Left lung (tissue), 14 donors: ENCODE measurements at places on chromosomes 11 and 22. TPM values are rescaled to one million over a fixed set of nuclear protein-coding genes. Genes with fewer than 3 reads are reported as not detected.
A peak's percentile ranks its signal among the peaks of the same experiment; 100 is the strongest.

- DNase-seq = no peak
Observed at GRCh38 chr22:38204784-38205183, 3.0 kb downstream of the MAFF start.

DNA sequence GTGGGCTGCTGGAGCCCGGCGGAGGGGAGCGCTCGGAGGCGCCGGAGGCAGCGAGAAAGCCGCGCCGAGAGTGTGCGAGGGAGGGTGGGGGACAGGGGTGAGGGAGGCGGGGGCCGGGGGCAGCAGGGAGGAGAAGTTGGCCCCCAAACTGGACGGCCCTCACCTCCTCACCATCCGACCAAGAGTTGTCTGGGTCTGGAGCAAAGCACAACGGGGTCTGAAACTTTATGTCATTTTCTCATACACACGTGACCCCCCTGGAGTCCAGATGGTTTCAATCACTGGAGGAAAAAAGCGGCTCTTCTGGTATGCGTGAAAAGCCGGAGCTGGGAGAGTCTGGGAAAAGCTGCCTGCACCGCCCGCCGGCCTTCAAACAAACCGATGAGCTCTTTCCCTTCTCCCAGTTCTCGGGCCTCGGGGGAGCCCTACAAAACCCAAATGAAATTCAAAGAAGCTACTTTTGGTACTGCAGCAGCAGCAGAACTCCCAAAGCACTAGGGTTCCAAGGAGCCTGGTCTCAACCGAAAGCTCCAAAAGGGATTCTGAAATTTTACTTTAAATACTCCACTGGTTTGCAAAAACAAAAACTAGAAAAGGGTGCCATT, 39.7 kb upstream of the AKIP1 start:
- peak; percentile 66 for DNase-seq

DNA sequence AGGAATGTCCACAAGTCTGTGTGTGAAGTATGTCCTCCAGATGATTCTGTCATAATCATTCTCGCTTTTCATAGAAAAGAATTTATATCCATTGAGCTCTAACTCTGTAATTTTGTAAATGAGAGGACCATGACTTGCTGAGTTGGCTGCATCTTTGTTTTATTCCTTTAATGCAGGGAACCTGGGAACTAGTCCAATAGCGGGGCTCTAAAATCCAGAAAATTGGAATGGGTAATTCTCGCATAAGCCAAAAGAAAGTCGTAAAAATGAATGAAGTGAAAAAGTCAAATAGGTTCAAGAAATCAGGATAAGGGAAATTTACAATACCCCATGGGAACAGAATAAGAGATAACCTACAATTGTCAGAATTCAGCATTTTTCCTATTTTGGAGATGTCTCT, 232.5 kb downstream of the RAB38 start:
- DNase-seq = peak; percentile 28

DNA sequence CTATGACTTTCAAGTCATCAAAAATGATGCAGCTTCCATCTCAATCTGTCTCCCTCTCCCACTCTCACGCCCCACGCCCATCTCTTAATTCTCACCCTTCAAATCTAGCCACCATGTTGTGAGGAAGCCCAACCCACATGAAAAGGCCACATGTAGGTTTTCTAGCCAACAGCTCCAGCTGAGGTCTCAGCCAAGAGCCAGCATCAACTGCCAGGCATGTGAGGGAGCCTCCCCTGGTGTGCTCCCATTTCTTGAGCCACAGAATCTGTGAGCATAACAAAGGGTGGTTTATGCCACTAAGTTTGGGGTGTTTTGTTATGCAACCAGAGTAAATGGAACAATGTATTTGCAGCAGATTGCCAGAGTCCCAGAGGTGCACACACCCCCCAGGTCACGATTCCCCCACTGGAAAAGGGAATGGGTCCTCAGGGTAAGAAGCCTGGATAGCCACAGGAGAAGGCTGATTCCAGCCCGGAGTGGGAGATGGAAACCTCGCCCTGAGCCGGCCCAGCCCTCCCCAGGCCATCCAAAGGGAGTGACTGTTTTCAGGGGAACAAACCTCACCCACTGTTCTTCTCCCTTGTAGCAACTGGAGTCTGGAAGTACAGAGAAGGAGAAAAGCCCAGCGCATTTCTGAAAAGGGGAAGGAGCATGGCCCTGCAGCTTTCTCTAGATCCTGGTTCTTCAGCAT, 20.0 kb upstream of the LINC01488 start:
- DNase-seq = no peak

GRCh38 chr11:6397156-6397555, 6.9 kb downstream of the SMPD1 start:
- DNase-seq = no peak

DNA sequence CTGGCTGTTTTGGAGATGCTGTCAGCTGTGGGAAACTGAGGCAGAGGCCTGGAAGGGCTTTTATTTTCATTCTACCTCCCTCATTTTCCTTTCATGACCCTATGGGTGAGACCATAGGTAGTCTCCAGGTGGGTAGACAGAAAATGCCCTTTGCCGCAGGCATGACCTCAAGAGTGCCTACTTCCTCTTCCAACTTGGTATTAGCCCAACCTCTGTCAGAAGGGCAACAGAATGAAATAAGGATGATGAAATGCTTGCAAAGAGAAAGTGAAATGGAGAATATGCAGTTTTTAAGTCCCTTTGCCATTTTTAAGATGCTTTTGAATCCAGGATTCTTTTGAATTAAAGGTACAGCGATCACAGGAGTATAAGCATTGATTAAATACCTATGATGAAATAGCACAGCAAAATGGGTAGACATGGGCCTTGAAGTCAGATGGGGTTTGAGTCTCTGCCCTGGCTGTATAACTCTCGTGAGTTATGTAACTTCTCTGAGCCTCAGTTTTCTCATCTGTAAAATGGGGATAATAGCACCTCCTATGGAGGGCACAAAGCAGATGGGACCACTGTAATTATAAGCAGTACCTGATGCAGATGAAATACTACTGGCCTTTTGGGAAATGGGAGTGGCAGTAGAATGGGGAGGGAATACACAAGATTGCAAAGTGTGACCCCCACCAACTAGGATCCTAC, 3.7 kb downstream of the ASPHD2 start:
- DNase-seq = no peak

DNA sequence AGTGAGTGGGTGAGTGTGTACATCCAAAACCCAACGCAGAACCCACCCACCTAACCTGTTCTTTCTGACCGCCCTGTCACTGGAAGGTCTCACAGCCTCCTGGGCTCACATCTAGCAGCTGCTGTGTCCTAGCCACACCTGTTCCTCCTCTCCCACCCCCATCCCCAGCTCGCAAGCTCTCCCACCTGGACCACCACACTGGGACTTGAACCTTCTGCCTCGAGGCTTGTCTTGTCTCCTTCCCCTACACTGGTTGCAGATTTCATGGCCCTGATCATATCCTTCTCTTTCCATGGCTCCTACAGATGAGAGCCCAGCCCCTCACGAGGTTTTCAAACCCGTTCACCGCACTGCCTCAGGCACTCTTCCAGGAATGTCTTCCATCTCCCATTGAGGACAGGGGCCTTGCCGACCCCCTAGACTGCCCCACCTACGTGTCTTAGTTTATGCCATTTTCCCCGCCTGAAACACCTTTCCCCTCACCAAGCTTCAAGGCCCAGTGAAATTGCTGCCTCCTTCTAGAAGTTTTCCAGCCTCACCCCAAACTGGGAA, 6.7 kb downstream of the IFITM10 start:
- no peak for DNase-seq

GRCh38 chr11:396948-397548, 3.0 kb downstream of the PKP3 start:
- DNase-seq = peak; percentile 61

DNA sequence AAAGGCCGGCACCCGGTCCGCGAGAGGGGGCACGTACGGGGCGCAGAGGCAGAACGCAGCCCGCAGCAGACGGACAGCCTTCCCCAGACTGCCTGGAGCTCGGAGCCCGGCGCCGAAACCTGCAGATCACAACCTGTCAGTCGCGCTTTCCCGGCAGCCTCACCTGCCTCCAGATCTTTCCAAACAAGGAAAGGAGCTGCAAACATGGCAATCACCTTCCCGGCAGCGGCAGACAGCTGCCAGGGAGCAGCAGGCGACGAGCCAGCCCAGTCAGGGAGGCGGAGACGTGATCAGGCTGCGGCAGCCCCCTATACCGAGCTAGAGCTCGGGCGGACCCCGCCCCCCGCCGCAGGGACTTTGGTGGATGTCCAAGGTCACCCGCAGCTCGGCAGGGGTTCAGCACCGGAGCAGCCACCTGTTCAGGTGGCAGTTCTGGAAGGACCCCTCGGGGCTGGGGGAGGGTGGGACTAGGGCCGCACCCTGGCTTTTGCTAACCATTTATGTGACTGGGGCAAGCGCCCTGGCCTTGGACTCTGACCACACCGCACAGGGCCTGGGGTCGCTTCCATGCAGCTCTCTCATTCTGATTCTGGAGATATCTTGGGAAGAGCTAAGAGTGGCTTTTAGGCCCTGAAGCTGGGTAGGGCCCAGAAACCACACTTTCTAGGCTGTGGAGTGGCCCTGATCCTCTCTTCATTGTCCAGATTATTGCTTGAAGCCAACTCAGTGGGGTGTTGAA, 143.8 kb downstream of the NECTIN1 start:
- no peak for DNase-seq

- no peak for DNase-seq
Observed at GRCh38 chr11:62353841-62354240, 16.6 kb downstream of the ASRGL1 start.

GRCh38 chr11:67113231-67113721, 5.8 kb upstream of the KDM2A start:
- DNase-seq = no peak

- DNase-seq = no peak
Observed at GRCh38 chr22:43511276-43511910, 99.6 kb downstream of the MPPED1 start.

GRCh38 chr11:125157953-125158680, 6.4 kb upstream of the PKNOX2 start:
- DNase-seq = no peak

GRCh38 chr11:19088791-19089190, 28.2 kb upstream of the ZDHHC13 start:
- DNase-seq = no peak

GRCh38 chr11:26753723-26754504, 32.1 kb upstream of the SLC5A12 start:
- DNase-seq = no peak

- DNase-seq = peak; percentile 91
Observed at GRCh38 chr22:49962012-49962750, 1.6 kb downstream of the PIM3 start.

- DNase-seq = no peak
Observed at GRCh38 chr22:38823076-38823475, 20.8 kb downstream of the NPTXR start.

DNA sequence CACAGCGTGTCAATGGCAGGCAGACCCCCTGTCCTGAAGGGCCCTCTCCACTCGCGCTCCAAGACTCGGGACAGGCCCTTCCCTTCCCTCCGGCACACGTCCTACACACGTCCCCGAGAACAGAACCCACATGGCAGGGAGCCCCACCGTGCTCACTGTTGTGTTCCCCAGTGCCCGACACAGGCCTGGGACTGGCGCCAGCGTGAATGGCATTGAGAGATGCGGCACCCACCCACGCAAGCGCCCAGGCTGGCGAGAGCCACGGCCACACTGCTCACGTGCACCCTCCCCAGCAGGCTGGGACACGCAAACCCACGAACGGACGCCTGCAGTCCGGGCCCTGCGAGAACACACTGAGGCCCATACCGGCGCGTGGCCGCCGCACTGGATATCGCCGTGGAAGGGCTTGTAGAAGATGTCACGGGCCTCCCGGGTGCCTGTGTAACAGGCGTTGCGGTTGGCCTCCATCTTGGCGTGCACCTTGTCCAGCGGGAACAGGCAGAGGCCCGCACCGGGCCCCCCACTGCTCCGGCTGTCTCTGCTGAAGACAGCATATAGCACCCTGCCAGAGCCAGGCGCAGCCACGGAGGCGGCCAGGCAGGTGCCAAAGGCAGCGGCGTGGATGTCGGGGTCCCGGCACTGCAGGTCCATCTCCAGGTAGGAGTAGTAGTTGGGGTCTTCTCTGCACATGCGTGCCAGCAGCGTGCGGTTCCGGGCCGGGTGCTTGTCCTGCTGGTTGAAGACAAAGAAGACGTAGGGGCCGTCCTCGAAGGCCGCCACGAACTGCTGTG, 18.1 kb downstream of the PLXNB2 start:
- no peak for DNase-seq

DNA sequence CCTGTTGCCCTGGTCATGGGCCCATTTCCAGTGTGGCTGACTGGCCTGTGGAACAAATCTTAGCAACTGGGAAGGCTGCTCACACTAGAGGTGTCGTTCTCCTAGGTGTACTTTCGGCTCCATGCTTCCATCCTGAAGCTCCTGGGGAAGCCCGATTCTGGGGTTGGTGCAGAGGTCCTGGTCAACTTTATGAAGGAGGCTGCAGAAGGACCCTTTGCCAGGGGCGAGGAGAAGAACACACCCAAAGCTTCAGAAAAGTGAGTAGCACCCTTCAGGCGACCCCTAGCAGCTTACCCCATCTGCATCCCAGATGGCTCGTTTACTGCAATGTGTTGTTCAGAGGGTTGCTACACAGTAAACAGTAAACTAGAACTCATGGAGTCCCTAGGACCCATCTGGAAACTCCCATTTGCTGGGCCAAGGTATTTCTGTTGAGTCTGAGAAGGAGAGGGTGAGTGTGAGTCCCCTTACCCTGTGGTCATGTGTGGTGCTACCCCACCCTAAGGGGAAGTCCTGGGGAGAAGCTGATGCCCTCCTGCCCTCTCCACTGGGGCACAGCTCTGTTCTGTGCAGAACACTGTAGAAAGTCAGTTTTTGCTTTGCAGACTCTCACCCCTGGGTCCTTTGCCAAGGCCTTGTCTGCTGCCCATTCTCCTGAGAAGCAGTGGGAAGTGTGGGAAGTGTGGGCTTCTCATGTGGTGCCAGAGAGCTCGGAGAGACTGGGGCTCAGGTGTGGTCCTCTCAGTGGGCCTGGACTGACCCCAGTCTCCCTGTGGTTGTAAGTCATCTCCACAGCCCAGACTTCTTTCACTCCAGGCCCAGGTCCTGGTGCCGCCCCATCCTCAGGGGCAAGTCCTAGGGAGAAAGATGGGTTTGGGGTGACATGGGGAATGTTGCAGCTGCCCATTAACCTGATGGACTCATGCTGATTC, 85.0 kb downstream of the CABIN1 start:
- no peak for DNase-seq

Gene APOA5
- polyA plus RNA-seq = 0.07 TPM

Gene EXPH5
- polyA plus RNA-seq = 11.6 TPM

Gene LDHAL6A
- 0.51 TPM for polyA plus RNA-seq

Gene NOL12
- polyA plus RNA-seq = 18.4 TPM

Gene INS
- not detected for polyA plus RNA-seq

Gene APOBEC3B
- 9.8 TPM for polyA plus RNA-seq

Gene MB
- 0.67 TPM for polyA plus RNA-seq

Gene DMC1
- 2.7 TPM for polyA plus RNA-seq

Gene MFNG
- polyA plus RNA-seq = 21.3 TPM

Gene TMX2
- polyA plus RNA-seq = 88.3 TPM

Gene TMEM121B
- polyA plus RNA-seq = 0.76 TPM

Gene TMEM191B
- polyA plus RNA-seq = 2.2 TPM
